ENCODE measurements at places on chromosomes 7 and 10.
A peak's percentile ranks its signal among the peaks of the same experiment; 100 is the strongest.

GRCh38 chr10:36141856-36142560 is 499.9 kb upstream of the FZD8 start:
- DNase-seq: peak; percentile 29

DNA sequence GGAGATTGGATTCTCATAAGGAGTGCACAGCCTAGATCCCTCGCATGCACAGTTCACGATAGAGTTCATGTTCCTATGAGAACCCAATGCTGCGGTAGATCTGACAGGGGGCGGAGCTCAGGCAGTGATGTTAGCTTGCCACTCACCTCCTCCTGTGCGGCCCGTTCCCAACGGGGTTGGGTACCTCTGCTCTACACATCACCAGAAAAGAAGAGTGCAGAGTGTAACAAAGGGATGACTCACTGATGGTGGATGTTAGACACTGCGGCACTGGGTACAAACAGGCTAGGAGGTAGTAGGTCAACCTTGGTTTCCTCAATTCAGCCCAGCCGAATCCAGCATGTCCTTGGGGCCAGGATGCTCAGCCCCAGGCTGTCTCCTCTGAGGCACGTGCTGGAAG is 66.8 kb upstream of the CHST15 start:
- DNase-seq: no peak

GRCh38 chr10:1287971-1288401 is 231.8 kb downstream of the WDR37 start:
- DNase-seq: no peak

GRCh38 chr10:112962343-112962742 is 12.3 kb downstream of the TCF7L2 start:
- no peak for DNase-seq
